ENCODE measurements at places on chromosomes 7 and 10. TPM values are rescaled to one million over a fixed set of nuclear protein-coding genes. Genes with fewer than 3 reads are reported as not detected.

SPAM1 gene
- total RNA-seq = not detected

NOS3 gene
- total RNA-seq = 19.4 TPM

FGFR2 gene
- 0.70 TPM for total RNA-seq

ELAPOR2 gene
- 6.4 TPM for total RNA-seq

PNLIPRP2 gene
- total RNA-seq = not detected

COL13A1 gene
- 1.0 TPM for total RNA-seq

STRIP2 gene
- total RNA-seq = 22.0 TPM

GPR15LG gene
- not detected for total RNA-seq

TRPV5 gene
- total RNA-seq = not detected

Data from Right ventricle myocardium inferior (tissue), 1 donor.